ENCODE measurements at places on chromosomes 11 and 22. TPM values are rescaled to one million over a fixed set of nuclear protein-coding genes. Genes with fewer than 3 reads are reported as not detected.

The KRTAP5-7 gene
- not detected for total RNA-seq

The PHLDA2 gene
- 96.1 TPM for total RNA-seq

The DNAJB7 gene
- not detected for total RNA-seq

The PLAAT3 gene
- 19.0 TPM for total RNA-seq

The ZNF280B gene
- 2.1 TPM for total RNA-seq

The MRGPRE gene
- not detected for total RNA-seq

The CDCA5 gene
- 7.1 TPM for total RNA-seq

The VWCE gene
- 10.7 TPM for total RNA-seq

The GLYATL2 gene
- total RNA-seq = 0.24 TPM

The CYB5R3 gene
- total RNA-seq = 430 TPM

The OR8G1 gene
- total RNA-seq = not detected

The TRPM5 gene
- total RNA-seq = not detected

The OR51G2 gene
- not detected for total RNA-seq

The DEFB131B gene
- total RNA-seq = not detected

The CASP1 gene
- total RNA-seq = 1.1 TPM

The CD3G gene
- total RNA-seq = not detected

The CBLIF gene
- not detected for total RNA-seq

The TSG101 gene
- total RNA-seq = 77.7 TPM

The ACTN3 gene
- not detected for total RNA-seq

The ACER3 gene
- total RNA-seq = 17.6 TPM

The SMC1B gene
- not detected for total RNA-seq

The SYT8 gene
- 6.2 TPM for total RNA-seq

The POU2AF2 gene
- total RNA-seq = not detected

The SLC29A2 gene
- 2.0 TPM for total RNA-seq

The WNT11 gene
- total RNA-seq = 3.2 TPM

The KCNK4 gene
- 0.43 TPM for total RNA-seq

The FLRT1 gene
- 0.54 TPM for total RNA-seq

The TEX12 gene
- total RNA-seq = not detected

The DLG2 gene
- 1.2 TPM for total RNA-seq

The GDPD4 gene
- not detected for total RNA-seq

The NUP50 gene
- 48.3 TPM for total RNA-seq

The CRYBB2 gene
- total RNA-seq = not detected

The TRPC6 gene
- total RNA-seq = 43.8 TPM

The PDGFB gene
- total RNA-seq = 16.8 TPM

The SERHL2 gene
- total RNA-seq = 1.4 TPM

The TP53I11 gene
- 159 TPM for total RNA-seq

The HEPN1 gene
- total RNA-seq = not detected

The RGL4 gene
- not detected for total RNA-seq

The CHRM1 gene
- 0.27 TPM for total RNA-seq

The CEP126 gene
- 8.9 TPM for total RNA-seq

The OLFML1 gene
- 59.7 TPM for total RNA-seq

The SCGB1D2 gene
- not detected for total RNA-seq

The IFITM10 gene
- 24.0 TPM for total RNA-seq

The NNMT gene
- 79.5 TPM for total RNA-seq

The SLC6A5 gene
- not detected for total RNA-seq

The C11orf54 gene
- total RNA-seq = 25.2 TPM

The ZNF215 gene
- total RNA-seq = 2.7 TPM

The SELENOH gene
- 122 TPM for total RNA-seq

The KRTAP5-1 gene
- not detected for total RNA-seq

The ROM1 gene
- total RNA-seq = 4.4 TPM

The SEPTIN3 gene
- total RNA-seq = 0.42 TPM

The TEAD1 gene
- 152 TPM for total RNA-seq

The BIRC3 gene
- total RNA-seq = 1.0 TPM

The MYOD1 gene
- total RNA-seq = not detected

Measured in osteocyte (in vitro differentiated cells).